Esophagus squamous epithelium (tissue), 5 donors: ENCODE measurements at places on chromosomes 12 and 14.

GRCh38 chr14:90039253-90040010 is 22.4 kb upstream of the KCNK13 start:
- DNase-seq = no peak

DNA sequence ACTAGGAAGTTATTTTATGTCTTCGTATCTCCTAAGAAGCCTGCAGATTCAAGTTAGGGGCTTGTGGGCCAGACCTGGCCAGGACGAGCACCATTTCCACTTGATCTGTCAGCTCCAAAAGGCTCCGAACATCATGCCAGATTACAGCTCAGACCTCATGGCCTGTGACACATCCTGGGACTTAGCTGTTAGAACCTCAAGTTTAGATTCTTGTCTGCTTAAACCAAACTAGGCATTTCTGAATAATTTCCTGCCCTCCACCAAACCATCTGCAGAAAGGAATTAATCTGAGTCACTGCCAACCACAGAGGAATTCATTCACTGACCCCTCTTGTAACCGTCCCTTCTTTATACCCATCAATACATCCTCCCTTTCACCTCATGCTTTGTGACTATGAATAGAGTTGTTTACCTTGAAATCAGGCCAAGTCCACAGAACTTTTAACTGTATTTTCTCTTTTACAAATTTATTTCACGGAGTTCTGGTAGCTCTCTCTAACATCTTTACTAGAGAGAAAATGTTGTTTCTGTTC is 120.3 kb downstream of the FBXL14 start:
- DNase-seq = no peak

DNA sequence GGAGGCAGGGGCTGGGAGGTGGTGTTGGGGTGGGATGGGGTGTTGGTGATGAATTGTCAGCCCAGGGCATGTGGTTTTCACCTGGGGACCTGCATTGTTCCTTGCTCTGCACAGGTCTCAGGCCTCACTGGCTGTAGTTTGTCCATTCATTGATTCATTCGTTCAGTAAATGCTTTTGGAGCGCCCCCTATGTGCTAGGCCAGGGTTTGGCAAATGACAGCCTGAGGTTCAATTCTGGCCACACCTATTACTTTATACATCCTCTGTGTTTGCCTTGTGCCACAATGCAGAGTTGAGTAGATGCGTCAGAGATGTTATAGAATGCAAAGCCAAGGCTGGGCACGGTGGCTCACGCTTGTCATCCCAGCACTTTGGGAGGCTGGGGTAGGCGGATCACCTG is 4.7 kb downstream of the ADCK1 start:
- DNase-seq = no peak

GRCh38 chr14:29077916-29078315 is 311.3 kb downstream of the FOXG1 start:
- DNase-seq = no peak

- no peak for DNase-seq
These were observed 28.8 kb downstream of the VCPKMT start for GRCh38 chr14:50087341-50088116.

DNA sequence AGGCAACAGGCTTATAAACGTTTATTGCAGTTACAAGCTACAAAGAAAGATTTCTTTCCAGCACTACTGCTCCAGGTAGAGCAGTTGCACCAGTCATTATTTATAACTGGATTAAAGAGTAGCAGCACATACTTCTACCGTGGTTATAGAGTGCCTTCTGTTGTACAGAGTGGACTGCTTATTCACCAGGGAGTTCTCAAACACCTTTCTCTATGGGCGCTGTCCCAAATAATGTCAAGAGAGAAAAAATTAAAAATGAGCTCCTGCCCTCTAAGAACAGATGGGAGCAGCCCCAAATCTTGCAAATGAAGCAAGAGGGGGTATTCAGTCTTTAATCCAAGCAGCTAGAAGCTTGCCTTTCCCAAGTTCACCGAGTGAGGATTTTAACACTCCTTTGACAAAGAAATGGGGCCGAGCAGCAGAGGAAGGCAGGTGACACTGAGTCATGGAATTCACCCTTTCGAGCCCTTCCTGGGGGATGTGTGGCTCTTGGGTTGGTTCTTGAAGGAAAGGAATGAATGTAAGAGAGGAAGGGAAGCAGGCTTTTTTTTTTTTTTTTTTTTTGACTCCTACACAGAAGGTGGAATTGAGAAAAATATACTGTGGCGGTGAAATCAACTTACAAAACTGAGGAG is 181.2 kb downstream of the PRKCH start:
- DNase-seq = no peak

DNA sequence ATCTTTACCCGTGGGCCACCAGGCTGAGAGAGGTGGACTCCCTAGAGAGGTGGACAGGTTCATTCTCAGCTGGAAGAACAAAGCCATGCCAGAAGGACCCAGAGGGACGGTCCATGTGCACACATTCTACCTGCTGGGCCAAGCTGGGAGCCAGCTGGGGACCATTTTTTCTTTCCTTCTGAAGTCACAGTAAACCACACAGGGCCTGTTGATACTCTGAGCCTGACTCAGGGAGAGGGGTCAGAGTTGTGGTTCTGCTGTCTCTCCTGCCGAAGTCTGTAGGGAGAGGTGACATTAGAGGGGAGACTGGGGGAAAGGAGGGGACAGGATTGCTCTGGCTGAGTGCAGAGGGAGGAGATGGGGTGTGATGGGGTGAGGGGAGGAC is 148.6 kb downstream of the TSPAN9 start:
- no peak for DNase-seq

GRCh38 chr12:93183940-93184671 is 193.6 kb upstream of the NUDT4 start:
- DNase-seq = no peak
